ENCODE measurements at places on chromosomes 1 and 21. TPM values are rescaled to one million over a fixed set of nuclear protein-coding genes. Genes with fewer than 3 reads are reported as not detected.

The TMOD4 gene
- 1.2 TPM for total RNA-seq

DNA sequence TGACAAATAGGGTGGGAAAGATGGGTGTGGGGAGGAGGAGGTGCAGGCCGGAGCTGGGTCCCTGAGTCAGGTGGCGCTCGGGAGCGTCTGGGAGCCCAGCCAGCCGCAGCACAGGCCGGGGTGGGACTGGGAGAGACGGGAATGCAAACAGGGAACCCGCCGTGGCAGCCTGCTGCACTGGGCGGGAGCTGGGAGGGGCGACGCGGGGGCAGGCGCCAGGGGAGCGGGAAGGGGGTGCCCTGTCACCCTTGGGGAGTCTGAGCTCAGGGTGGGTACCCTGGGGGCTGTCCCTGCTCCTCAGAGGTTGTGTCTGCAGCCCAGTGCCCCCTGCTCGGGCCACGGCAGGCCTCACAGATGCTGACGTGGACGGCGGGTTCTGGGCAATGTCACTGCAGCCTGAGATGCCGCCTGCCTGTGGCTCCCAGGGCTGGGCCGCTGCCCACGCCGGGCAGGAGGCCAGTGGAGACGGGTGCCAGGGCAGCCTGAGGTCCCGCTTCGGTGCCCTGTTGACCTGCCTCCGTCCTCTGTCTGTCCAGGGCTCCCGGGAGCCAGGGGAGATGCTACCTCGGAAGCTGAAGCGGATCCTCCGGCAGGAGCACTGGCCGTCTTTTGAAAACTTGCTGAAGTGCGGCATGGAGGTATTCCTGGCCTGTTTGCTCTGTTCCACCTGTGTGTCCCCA, 16.6 kb upstream of the LRRC3 start:
- H3K27ac ChIP-seq, result no peak overlapping the region
- DNase-seq, result no peak
- H3K27me3 ChIP-seq, result no peaks in the 10 kb centered on the region
- H3K4me1 ChIP-seq, result peaks cover 2% of the 10 kb centered on the region
- H3K4me3 ChIP-seq, result no peak overlapping the region
- no peaks in the 10 kb centered on the region for H3K36me3 ChIP-seq

GRCh38 chr1:8712413-8713231, 104.8 kb downstream of the RERE start:
- H3K4me3 ChIP-seq, result peak overlapping the region; percentile 54
- no peaks in the 10 kb centered on the region for H3K27me3 ChIP-seq
- DNase-seq, result no peak
- H3K4me1 ChIP-seq, result peaks cover 19% of the 10 kb centered on the region
- H3K36me3 ChIP-seq, result no peaks in the 10 kb centered on the region

The TRNP1 gene
- 0.55 TPM for total RNA-seq

DNA sequence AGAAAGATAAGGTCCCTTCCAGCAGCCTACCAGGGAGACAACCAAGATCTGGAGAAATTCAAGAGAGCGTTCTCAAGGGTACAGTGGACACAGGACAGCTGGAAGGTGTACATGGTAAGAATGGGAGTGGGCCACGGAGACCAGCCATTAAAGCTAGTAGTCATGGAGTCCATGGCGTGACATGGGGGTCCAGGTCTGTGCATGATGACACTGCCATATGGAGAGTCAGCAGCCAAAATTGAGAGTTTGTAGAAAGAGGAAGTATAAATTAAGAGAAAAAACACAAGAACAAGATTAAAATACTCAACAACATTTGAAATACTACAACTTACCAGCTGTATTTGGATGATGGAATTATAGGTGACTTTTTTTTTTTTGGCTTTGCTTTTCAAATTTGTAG, 7.9 kb upstream of the LORICRIN start:
- H3K27me3 ChIP-seq, result peaks cover 37% of the 10 kb centered on the region
- H3K27ac ChIP-seq, result no peak overlapping the region
- no peaks in the 10 kb centered on the region for H3K36me3 ChIP-seq
